MV-4-11 (cell line): ENCODE measurements at places on chromosomes 6 and 20.

DNA sequence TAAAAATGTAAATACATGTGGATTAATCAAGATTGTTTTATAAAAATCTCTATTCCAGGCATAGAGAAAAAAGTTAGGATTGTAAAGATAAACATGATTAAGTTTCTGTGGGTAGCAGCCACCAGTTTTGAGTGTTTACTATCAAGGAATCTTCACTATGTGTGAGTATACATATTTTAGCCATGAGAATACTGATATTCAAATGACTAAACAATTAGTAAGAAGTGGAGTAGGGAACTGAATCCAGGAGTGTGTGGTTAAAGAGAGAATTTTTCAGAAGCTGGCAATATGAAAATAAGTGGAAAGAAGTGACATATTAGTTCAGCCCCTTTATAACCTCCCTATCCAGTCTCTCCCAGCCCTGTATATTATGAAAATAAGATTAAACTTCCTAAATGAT, 10.3 kb downstream of the ELOVL2 start:
- no peak for DNase-seq

DNA sequence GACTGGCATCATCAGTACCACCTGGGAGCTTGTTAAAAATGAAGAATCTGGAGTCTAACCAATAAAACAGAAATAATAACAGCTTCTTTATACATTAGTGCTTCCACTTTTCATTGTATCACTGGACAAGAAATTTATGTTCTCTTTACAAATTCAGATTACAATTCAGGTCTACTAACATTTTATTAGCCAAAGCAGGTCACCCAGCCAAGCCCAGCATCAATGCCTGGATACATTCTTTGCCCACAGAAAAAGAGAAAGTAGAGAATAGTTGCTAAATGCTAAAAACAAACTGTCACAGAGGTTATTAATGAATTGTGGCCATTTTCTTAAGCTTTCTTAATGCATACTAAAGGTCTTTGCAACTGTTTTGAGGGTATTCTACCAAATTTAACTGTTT, 458.3 kb downstream of the BTBD3 start:
- no peak for DNase-seq

DNA sequence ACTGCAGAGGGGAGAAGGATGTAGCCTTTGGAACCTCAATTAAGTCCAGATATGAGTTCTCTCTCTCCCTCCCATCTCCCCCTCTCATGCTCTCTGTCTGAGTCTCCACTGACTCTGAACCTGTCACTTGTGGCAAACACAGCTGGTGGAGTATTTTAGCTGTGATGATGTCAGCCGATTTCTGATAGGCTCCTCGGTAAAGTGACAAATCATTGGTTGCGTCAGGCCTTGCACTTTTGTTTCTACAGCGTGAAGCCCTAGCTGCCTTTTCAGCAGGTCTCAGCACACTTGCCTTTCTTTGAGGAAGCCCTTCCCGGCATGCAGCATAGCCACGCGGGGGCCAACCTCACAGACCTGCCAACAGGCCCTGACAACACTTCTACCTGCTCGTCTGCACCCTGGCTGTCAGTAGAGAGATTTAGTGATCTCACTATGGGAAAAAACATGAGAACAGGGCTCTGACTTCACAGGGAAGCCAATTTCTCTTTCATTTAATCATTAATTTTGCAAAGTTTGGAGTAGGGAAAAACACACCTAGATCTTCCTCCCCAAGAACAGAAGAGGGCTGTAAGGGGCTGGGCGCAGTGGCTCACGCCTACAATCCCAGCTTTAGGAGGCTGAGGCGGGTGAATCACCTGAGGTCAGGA, 84.4 kb downstream of the GMPR start:
- peak; percentile 94 for DNase-seq

DNA sequence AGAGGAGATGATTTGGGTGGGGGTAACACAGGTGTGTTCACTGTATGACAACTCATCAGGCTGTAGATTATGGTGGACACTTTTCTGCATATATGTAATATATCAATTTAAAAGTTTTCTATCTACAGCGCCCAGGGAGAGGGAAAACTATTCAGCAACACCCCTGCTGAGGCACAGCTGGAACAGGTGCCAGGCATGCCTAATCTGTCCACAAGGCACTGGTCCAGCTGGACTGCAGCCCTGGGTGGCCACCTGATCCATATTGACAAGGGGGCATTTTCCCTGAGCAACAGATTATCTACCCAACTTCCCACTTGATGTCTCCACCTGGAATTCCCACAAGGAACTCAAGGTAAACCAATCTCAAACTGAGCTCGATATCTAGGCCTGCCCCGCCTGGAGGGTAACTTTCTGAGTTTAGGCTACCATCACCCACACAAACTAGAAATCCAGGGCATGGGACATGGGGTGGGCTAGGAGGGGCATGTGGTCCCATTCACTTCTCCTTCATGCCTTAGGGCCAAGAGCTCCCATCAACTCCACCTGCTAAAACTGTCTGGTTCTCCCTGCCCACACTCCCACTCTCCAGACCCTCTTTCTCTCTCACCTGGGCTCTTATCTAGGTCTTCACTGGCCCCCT, 4.6 kb downstream of the SLC22A16 start:
- no peak for DNase-seq

DNA sequence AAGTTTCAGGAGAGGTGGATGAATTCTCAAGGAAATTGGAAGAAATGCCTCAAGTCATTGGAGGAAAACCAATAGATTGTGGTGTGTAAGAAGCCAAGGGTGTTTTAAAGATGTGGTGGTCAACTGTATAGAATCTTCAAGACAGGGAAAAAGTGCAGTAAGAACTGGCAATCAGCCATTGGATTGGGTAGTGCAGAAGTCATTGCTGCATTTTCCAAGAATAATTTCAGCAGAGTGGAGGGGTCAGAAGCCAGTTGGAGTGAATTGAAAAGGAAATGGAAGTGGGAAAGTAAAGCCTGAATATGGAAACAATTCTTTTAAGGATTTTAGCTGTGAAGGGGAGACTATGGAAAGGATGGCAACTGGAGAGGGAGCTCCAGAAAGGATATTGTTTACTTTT, 128.2 kb upstream of the TMEM170B start:
- DNase-seq, result no peak

- no peak for DNase-seq
Measured at GRCh38 chr6:41527721-41528408, 18.3 kb upstream of the FOXP4 start.

DNA sequence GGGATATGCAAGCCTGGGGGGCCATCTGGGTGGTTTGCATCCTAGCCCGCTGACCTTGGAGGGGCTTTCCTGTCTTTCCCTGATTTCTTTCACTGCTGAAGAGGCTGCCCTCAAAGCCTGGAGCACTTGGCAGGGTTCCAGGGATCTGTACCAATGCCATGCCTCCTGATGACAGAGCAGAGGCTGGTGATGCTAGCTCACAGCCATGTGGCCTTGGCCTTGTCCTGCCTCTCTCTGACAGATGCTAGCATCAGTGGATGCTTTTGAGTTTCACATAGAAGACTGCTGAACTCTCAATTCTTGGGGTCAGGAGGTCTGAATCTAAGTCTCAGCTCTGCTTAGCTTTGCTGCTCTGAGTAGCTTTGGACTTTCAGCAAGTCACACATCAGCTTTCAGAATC, 21.9 kb upstream of the RREB1 start:
- DNase-seq, result no peak

DNA sequence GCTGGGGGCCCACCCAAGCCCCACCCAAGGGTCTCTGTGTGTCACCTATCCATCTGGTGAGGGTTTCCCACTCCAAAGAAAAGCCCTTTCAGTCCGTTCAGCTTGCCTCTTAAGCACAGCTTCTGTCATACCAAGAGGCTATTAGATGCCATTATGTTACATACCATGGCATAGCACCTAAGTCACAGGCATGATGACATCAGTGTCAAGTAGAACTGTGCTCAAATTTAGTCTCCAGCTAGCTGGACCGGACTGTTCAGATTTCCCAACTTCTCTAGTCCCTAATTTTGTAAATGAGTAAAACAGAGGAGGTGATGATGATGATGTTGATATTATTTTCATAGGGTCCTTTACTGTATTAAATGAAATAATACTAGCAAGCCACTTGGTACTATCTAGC, 19.2 kb upstream of the PLEKHG1 start:
- DNase-seq, result no peak

DNA sequence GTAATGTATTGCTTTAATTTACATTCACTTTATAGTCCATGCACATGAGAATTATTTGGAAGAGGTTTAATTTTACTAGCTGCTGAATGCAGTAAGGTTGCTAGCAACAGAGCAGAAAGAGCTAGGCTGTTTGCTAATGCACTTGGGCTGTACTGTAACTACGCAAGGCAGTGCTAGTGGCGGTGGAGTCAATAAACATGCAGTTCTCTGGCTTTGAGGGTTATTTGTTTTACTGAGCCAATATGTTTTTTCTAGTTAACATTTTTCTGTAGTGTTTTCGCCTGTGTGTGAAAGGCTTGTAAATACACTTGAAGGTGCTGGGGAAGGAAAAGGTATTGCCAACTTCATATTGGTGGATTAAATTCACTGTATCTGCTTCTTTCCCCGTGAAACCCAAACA, 112.8 kb downstream of the BTBD3 start:
- no peak for DNase-seq

- no peak for DNase-seq
Measured at GRCh38 chr20:44688053-44688625, 27.0 kb upstream of the CCN5 start.
